COR-L47 (cell line): ENCODE measurements at places on chromosomes 5 and 9.

DNA sequence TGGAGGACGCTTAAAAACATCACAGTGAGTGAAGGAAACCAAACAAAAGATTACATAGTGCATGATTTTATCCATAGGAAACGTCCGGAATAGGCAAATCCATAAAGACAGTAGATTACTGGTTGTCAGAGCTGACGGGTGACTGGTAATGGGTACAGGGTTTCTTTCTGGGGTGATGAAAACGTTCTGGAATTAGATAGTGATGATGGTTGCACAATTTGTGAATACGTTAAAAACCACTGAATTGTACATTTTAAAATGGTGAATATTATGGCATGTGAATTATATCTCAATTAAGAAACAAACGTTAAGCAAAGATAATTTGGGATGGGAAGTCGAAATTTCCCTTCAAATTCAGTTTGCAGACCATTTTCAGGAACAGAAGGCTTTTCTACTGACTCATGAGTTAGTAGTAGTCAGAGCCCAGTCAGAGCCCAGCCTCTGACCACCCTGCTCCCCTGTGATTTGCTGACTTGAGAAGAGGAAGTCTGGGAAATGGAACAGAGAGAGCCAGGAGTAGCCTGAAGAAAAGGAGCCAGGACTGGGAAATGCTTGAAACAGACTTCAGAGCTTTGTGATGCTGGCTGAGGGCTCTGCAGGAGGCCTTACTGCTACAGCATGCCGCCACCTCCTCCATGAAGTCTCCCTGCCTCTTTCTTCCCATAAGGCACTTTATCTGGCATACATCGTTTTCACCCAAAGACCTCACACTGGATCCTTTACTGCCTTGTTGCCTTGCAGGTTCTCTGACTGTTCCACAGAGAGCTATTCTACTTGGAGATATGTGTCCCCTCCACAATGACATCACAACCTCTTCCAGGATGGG lies 46.4 kb upstream of the CTNNA1 start:
- DNase-seq = no peak

DNA sequence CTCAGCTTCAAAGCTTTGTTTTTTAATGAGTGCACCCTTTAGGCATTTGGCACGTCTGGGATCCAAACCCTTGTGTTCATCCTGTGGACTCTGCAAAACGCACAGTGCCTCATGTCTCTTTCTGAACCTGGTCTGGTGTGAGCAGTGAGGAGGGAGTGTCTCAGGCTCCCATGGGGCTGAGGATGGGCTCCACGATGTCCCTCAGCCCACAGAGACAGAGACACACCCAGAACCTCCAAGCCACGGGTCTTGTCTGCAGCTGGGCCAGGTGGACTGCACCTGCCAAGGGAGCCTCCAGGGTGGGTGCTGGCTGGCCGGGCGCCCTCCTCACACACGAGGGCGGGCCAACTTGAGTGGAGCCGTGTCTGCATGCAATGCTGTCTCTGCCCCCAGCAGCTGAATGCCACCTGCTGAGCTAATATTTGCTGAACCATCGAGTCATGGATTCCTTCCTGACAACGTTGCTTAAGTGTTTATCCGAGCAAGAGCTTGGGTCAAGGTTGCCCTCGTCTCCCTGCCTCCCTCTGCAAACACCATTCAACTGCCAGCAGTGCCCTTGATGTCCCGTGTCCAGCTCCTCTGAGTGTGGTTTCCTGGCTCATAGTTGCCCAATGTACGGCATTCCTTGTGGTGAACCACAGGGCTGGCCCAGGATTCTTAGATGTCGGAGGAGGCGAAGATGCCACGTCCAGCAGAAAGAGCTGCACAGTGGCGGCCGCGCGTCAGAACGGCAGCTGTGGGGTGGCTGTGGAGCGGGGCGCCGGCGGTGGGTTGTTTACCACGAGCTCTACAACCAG lies 31.4 kb upstream of the LPCAT1 start:
- DNase-seq = peak; percentile 14

DNA sequence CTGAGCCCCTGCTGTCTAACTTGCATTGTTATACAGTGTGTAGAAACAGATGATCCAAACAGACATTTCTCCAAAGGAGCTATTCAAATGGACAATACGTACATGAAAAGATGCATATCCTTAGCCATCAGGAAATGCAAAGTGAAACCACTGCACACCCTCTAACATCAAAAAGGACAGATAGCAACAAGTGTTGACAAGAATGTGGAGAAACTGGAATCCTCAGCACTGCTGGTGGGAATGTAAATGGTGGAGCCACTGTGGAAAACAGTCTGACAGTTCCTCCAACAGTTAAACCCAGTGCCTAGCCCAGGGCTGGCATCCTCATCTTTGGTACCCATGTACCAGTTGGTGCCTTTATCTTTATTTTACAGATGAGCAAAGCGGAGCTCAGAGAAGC lies 8.5 kb downstream of the ORM2 start:
- DNase-seq = no peak

GRCh38 chr5:115116001-115116400 lies 53.7 kb downstream of the TRIM36 start:
- DNase-seq = peak; percentile 36
